ENCODE measurements at places on chromosomes 13 and 19. TPM values are rescaled to one million over a fixed set of nuclear protein-coding genes. Genes with fewer than 3 reads are reported as not detected.

Gene FFAR2
- not detected for total RNA-seq

Gene SLC7A10
- 0.38 TPM for total RNA-seq

Gene ARMC6
- 3.1 TPM for total RNA-seq

Gene ZNF441
- total RNA-seq = 4.5 TPM

Gene MISP
- total RNA-seq = 1.6 TPM

Gene FFAR1
- 2.3 TPM for total RNA-seq

Gene RDH8
- not detected for total RNA-seq

Gene PGLYRP1
- total RNA-seq = 0.20 TPM

Gene SPACA4
- total RNA-seq = not detected

Gene CPB2
- 0.59 TPM for total RNA-seq

Gene C5AR2
- not detected for total RNA-seq

Gene ZNF382
- total RNA-seq = 2.0 TPM

Gene C2CD4C
- 1.2 TPM for total RNA-seq

Gene MYO16
- total RNA-seq = 0.05 TPM

Gene DLEU7
- total RNA-seq = 0.08 TPM

GRCh38 chr19:51125421-51126075 is 842 bp downstream of the SIGLEC9 start:
- no peak overlapping the region for H3K27ac ChIP-seq
- H3K36me3 ChIP-seq = no peaks in the 10 kb centered on the region
- no peaks in the 10 kb centered on the region for H3K4me1 ChIP-seq
- DNase-seq = no peak

DNA sequence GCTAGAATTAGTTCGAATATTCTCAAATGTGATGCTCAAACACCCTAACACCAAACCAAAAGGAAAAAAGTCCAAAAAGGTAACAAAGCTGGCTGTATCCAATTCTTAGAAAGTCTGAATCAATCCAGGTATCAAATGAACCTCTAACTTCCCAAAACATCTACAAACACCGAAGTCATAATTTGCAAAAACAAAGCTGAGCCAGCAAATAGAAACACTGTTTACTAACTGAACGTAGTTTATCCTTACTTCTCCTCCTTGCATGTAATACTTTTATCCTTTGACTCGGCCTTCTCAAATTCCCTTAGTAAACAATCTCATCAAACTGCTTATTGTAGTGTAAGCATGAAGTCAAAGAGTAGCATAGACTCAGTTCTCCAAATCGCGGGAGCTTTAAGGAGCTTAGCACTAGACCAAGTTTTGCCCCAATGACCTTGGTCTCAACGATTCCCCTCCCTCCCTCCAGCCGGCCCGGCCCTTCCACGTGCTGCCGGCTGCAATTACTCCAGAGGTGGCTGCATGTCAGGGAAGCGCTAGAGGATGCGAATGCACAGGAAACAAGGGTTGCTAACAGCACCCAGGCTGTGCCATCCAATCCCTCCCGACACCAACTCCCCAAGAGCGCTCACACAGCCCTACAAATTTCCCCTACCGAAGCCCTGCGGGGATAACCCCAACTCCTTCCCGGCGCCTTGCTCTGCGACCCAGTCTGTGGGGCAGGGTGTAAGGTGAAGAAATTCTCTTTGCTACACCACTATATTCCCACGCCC is 693 bp downstream of the XPO4 start:
- H3K27me3 ChIP-seq = no peaks in the 10 kb centered on the region
- peak overlapping the region; percentile 91 for H3K27ac ChIP-seq
- H3K4me3 ChIP-seq = peak overlapping the region; percentile 95
- H3K4me1 ChIP-seq = peaks cover 11% of the 10 kb centered on the region

GRCh38 chr13:80871481-80871880 is 530.6 kb upstream of the SPRY2 start:
- no peak overlapping the region for H3K4me3 ChIP-seq
- H3K27me3 ChIP-seq = no peaks in the 10 kb centered on the region
- H3K36me3 ChIP-seq = no peaks in the 10 kb centered on the region
- H3K4me1 ChIP-seq = no peaks in the 10 kb centered on the region
- no peak for DNase-seq

DNA sequence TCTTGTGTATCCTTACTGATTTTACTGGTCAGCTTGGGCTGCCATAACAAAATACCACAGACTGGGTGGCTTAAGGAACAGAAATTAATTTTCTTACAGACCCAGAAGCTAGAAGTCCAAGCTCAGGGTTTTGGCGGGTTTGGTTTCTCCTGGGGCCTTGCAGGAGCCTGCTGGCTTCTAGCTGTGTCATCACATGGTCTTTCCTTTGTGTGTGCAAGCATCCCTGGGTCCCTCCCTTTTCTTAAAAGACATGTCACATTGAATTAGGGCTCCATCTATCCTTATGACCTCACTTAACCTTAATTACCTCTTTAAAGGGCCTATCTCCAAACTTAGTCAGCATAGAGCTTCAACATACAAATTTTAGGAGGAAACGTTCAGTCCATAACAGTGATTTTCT is 23.4 kb downstream of the UBAC2 start:
- H3K4me3 ChIP-seq = no peak overlapping the region
- H3K27ac ChIP-seq = no peak overlapping the region
- no peaks in the 10 kb centered on the region for H3K36me3 ChIP-seq

- H3K27me3 ChIP-seq = no peaks in the 10 kb centered on the region
- DNase-seq = peak; percentile 88
- H3K27ac ChIP-seq = peak overlapping the region; percentile 54
- H3K4me1 ChIP-seq = peaks cover 16% of the 10 kb centered on the region
- no peaks in the 10 kb centered on the region for H3K36me3 ChIP-seq
Measured at GRCh38 chr19:2495130-2495641, 19.3 kb downstream of the GADD45B start.

DNA sequence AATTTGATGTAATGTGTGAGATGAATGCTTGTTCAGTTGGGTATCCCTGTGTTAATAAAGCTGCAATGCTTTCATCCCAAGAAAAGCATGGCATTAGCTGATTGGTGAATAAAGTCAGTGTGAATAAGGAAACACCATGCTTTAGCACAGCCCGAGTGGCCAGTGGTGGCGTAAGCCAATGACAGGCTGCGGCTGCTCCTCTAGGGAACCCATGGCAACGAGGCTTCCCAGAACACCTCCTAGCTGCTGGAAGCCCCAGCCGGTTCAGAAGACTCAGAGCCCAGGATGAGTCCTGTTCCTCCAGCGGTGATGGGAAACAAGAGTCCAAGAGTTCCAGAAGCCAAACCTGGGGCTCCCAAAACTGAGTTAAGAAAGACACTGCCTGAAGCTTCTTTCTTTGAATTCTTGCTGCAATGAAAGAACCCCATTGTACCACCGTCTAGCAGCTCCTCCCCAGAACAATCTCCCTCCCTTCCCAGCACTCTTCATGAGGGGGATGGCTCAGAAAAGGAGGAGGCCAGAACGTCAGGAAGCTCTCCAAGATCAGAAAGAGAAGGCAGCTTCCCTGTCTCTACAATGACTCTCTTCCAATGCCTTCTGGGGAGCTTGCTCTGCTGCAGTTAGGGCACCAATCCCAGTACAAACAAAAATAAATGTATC is 58.2 kb downstream of the TSHZ3 start:
- H3K27me3 ChIP-seq = no peaks in the 10 kb centered on the region
- H3K36me3 ChIP-seq = no peaks in the 10 kb centered on the region
- no peak overlapping the region for H3K4me3 ChIP-seq

DNA sequence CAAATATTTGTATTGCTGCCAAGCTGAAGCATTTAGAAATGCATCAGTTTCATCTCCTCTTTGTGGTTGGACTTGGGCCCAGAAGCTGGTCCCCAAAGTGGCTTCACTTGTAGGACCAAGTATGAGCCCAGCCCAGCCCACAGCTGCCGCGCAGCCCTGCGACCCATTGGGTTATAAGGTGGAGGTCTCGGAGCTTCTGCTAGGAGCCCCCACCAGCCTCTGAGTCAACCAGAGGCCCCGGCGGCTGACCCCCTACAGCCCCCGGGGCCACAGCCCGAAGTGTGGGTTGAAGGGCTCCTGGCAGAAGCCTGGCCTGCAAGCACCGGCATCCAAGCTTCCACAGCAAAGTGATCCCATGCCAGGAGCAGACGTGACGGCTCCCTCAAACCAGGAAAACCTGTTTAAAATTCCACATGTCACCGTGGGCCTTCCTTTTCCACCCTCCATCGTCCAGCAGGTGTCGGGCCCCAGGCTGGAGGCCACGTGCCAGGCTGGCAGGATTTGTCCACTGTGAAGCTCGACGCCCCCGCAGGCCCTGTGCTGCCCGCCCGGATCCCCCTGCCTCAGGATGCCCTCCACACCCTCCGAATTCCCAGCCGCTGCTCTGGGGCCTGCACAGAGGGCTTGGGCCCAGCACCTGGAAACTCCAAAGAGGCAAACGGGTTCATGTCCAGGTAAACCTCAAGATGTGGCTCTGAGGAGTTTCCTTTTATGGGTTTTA is 54.7 kb downstream of the C13orf46 start:
- no peak overlapping the region for H3K27ac ChIP-seq
- DNase-seq = no peak
- H3K36me3 ChIP-seq = no peaks in the 10 kb centered on the region
- no peaks in the 10 kb centered on the region for H3K4me1 ChIP-seq
- no peak overlapping the region for H3K4me3 ChIP-seq

DNA sequence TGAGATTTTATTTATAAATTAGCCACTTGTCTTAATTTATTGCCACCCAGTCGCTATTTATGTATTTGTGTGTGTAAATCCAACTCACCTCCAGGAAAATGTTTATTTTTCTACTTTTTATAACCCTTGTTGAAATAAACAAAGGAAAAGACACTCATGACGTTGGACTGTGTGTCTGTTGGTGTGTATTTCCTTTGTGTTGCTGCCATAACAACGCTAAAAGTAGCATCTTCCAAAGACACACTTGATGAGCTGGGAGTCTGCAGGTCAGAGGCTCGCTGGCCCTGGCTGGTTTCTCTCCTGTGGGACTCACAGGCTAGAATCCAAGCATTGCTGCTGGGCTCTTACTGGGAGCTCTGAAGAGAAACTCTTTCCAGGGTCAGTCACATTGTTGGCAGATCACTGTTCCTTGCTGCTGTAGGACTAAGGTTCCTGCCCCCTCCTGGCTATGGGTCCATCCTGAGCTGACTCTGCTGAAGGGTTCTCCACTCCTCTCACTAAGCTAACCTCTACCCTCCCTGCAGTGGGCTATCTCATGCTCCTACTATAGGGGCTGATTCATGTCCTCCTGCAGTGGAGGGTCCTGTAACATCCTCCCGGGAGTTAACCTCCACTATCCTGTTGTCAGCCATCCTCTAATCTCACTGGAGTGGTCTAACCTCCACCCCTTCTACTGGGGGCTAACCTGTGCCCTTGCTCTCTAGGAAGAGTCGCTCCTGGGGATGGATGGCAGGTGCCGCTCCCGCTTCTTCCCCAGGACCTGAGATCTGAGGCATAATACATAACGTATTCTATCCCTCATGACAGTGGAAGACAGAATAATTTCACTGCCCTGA is 2.1 kb downstream of the IFNL2 start:
- H3K4me1 ChIP-seq = no peaks in the 10 kb centered on the region
- no peak for DNase-seq
- no peaks in the 10 kb centered on the region for H3K27me3 ChIP-seq
- H3K27ac ChIP-seq = no peak overlapping the region

GRCh38 chr13:21326155-21327031 is 132.7 kb downstream of the ZDHHC20 start:
- H3K4me3 ChIP-seq = peak overlapping the region; percentile 50
- no peaks in the 10 kb centered on the region for H3K4me1 ChIP-seq
- H3K27ac ChIP-seq = no peak overlapping the region
- no peaks in the 10 kb centered on the region for H3K27me3 ChIP-seq
- DNase-seq = peak; percentile 25
- no peaks in the 10 kb centered on the region for H3K36me3 ChIP-seq

GRCh38 chr19:28652765-28653164 is 560.2 kb downstream of the UQCRFS1 start:
- H3K27ac ChIP-seq = no peak overlapping the region
- no peaks in the 10 kb centered on the region for H3K36me3 ChIP-seq
- no peaks in the 10 kb centered on the region for H3K27me3 ChIP-seq
- H3K4me3 ChIP-seq = no peak overlapping the region

DNA sequence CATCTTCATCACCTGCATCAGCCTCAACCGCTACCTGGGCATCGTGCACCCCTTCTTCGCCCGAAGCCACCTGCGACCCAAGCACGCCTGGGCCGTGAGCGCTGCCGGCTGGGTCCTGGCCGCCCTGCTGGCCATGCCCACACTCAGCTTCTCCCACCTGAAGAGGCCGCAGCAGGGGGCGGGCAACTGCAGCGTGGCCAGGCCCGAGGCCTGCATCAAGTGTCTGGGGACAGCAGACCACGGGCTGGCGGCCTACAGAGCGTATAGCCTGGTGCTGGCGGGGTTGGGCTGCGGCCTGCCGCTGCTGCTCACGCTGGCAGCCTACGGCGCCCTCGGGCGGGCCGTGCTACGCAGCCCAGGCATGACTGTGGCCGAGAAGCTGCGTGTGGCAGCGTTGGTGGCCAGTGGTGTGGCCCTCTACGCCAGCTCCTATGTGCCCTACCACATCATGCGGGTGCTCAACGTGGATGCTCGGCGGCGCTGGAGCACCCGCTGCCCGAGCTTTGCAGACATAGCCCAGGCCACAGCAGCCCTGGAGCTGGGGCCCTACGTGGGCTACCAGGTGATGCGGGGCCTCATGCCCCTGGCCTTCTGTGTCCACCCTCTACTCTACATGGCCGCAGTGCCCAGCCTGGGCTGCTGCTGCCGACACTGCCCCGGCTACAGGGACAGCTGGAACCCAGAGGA is 2.6 kb downstream of the P2RY11 start:
- H3K36me3 ChIP-seq = peaks cover 8% of the 10 kb centered on the region
- no peak overlapping the region for H3K4me3 ChIP-seq
- DNase-seq = peak; percentile 82
- no peak overlapping the region for H3K27ac ChIP-seq

- H3K4me3 ChIP-seq = peak within 1 kb of the TSS; percentile 68
- no peaks in the 10 kb centered on the region for H3K27me3 ChIP-seq
- no peaks in the 10 kb centered on the region for H3K36me3 ChIP-seq
- H3K4me1 ChIP-seq = peaks cover 12% of the 10 kb centered on the region
Measured at GRCh38 chr19:18419195-18419698, at the start of gene SSBP4. SSBP4 (plus strand) TSS chr19:18419398; CDS start chr19:18419649, 251 bp downstream.

DNA sequence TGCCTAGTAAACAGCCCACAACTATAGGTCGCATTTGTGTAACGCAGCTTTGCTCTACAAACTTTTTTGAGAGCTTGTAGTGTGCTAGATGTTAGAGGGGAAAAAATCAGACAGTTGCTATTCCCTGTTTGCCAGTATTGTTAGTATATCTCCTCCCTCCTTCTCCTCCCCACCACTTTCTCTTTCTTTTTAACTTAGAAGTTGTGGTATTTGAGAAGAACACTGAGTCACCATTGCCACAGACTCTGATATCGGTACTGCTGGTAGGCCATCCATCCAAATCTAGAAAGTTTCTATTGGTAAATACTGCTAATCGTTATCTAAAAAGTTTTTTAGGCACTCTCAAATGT is 666 bp downstream of the POMP start:
- peaks cover 14% of the 10 kb centered on the region for H3K4me1 ChIP-seq
- H3K36me3 ChIP-seq = peaks cover 20% of the 10 kb centered on the region
- DNase-seq = no peak
- peak overlapping the region; percentile 40 for H3K27ac ChIP-seq
- no peaks in the 10 kb centered on the region for H3K27me3 ChIP-seq

GRCh38 chr13:114118086-114118485 is 14.3 kb downstream of the RASA3 start:
- no peaks in the 10 kb centered on the region for H3K36me3 ChIP-seq
- peak overlapping the region; percentile 79 for H3K27ac ChIP-seq
